ENCODE measurements at places on chromosomes 13 and 19.

DNA sequence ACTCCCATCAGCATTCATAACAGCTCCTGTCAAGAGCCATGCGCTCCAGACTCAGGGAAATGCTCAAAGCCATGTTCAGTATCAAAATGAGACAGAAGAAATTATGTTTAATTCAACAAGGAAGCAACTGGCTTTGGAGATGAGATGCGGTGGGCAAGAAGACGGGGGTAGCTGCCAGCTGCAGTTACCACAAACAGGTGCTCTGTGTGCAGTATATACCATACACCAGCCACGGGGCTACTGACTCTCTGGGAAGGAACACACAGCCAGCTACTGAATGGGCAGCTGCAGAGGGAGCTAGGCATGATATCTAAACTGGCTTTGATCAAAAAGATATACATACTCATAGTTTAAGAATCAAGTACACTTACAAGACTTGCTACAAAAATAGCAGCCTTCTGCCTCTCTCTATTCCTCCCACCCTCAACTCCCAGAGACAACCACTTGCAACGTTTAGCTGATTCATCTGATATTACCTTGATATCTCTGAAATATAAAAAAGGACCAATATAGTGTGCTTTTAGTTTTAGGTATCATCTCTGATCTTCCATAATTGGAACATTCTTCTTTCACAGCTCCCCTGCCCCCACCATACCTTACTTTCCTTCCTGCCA lies 593.0 kb downstream of the UQCRFS1 start:
- DNase-seq, result no peak

DNA sequence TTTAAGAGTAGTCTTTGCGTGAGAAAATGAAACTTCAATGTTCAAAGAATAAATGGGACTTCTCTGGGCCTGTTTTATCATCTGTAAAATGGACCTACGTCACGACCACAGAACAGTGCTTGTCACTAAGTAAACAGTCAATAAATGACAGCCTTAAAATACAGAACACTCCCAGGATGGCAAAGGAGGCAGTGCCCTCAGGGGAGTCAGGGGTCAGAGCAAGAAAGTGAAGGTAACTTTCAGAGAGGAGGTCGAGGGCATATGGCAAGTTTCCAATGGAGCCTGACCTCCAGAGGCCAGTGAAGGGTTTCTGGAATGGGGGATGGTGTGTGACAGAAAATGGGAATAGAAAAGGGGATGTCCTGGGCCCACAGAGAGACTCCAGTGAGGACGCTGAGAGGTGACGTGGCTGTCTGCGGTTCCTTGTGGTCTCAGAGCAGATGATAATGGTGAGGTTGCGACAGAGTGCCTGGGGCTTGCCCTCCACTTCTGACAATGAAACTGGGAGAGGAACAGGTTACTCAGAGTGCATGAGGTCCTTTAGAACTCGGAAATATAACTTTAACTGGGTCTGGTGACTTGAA lies 91.8 kb downstream of the UBL3 start:
- no peak for DNase-seq

DNA sequence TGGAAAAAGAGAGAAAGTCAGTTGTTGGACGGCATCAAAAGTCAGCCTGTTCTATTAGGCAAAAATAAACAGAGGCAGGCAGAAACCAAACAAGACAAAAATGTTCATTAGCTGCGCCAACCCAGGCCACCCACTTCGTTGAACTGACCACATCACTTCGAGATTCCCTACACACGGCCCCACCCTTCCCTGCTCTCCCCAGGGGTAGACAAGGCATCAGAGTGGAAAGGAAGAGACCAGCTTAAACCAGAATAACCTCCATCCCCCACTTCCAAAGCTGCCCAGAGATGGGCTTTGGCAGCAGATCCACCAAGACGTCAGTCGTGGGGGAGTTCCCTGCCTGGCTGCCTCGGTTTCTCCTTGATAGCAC lies 204.6 kb upstream of the TSHZ3 start:
- no peak for DNase-seq

DNA sequence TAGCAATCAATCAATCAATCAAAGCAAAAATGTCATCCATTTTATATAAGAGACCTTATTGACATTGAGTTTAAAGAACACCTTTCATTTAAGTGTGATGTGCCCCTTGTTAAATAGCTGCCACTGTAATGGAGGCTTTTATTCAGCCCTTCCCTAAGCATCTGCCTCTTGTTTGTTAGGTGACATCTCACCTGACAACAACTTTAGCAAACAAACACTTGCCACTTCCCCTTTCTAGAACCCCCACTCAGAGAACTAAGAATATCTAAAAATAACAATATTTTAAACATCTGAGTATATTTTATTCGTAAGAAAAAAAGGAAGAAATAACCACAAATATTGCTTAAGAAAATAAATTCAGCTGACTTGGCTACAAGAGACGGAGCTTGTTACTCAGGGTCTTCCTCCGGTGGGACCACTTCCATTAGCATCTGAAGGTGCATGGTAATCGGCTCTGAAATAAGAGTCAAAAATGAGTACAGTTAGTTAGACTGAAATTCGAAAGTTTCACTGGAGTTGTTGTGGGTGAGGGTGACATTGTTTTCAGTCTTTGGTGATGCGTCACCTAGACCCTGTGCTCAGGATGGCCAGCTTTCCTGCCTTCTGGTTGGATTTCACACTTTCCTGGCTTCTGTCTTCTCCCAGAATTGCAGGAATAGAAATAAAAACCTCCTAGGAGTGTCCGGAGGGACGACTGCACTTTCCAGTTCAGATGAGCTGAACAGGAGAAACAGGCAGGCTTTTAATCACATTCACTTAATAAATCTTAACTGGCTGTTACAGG lies 39.1 kb downstream of the SLC7A9 start:
- DNase-seq, result no peak

DNA sequence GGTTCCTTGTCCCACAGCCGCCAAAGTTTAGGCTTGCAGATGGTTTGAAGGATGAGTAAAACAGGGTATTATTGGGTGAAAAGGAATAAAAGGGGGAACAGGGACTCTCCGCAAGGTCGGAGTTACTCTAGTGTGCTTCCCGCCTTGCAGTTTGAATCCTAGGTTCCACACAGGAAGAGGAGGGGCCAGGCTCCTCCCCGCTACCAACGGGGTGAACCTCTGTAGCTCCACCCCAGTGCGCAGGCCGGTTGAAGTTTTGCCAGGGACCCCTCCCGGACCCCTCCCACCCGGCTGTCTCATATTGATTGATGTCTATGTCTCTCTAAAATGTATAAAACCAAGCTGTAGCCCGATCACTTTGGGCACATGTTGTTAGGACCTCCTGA lies 11.6 kb upstream of the GTF2F2 start:
- no peak for DNase-seq

DNA sequence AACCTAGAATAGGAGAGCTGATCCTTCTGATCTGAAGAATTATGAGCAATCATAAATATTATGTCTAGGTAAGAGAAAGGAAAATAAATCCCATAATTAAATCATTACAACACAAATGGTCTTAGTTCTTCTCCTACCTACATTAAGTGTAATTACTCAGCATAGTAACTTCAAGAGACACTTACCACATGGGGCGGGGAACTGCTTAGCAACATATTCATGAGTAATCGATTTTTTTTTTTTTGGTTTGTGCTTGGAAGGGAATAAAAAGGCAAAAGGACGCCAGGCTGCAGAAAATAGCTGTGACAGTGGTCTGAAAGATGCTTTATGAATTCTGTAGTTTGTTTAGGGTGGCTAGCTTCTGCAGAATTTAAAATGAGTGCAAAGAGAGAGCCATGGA lies 103.3 kb upstream of the HTR2A start:
- DNase-seq, result no peak

DNA sequence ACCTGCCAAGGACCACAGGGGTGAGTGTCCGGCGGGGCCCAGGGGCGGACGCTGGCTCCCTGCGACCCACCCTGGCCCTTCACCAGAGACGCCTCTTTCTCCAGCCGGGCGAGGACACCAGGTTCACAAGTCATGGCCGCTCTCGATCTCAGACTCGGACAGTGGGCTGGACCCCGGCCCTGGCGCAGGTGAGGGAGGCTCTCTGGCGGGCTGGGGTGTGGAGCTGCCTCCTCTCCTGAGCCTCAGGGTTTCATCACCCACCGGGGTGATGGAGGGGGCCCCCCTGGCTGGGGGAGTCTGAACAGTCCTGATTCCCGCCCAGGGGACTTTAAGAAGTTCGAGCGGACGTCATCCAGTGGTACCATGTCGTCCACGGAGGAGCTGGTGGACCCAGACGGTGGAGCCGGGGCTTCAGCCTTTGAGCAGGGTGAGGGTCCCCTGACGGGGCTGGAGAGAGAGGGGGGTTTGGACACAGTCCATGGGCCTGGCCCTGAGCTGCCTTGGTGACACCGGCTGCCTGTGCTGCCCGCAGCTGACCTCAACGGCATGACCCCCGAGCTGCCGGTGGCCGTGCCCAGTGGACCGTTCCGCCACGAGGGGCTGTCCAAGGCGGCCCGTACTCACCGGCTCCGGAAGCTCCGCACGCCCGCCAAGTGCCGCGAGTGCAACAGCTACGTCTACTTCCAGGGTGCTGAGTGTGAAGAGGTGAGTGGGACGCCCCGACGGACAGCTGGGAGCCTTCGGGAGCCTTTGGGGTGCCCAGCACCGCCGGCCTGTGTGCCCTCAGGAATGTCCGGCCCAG lies 13.6 kb downstream of the ARHGAP45 start:
- DNase-seq, result no peak

GRCh38 chr13:114268344-114269280 lies 12.8 kb upstream of the UPF3A start:
- DNase-seq, result no peak

GRCh38 chr13:75073786-75074185 lies 408.2 kb downstream of the TBC1D4 start:
- no peak for DNase-seq

- no peak for DNase-seq
These were observed 615.4 kb upstream of the MIR17HG start for GRCh38 chr13:90732049-90732448.

DNA sequence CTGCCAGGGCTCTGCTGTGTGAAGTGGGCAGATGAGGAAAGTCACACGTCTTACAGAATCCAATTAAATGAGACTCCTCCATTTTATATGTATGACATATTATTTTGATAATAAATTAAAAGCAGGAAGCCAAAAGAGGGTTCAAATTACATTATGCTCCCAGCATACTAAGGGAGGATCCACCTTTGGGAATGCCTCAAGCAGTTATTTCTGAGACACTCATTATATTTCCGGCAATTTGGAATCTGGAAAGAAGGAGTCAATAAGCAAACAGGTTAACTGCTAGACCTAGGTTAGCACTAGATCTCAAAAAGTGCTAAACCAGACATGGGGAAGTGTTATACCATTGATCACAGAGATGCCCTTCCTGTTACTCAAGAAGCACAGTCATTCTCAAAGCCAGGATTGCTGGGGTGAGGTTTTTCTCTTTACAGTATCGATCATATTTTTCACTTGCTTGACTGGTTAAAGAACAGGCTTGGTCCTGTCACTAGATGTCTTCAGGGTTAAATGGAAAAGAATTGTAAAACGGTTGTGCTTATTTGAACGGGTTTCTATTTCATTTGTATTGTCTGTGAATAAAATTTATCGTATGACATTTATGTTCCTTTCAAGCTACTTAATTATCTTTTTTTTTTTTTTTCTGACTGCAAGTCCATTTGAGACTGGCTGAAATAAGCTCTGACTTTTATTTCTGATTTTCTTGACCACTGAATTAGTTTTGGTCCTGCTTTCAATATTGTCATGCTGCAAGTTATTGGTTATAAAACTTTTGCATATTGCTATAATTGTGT lies 523.2 kb downstream of the KLF12 start:
- DNase-seq, result no peak

- DNase-seq, result peak; percentile 83
These were observed 3.0 kb downstream of the HPN start for GRCh38 chr19:35044317-35045117.

DNA sequence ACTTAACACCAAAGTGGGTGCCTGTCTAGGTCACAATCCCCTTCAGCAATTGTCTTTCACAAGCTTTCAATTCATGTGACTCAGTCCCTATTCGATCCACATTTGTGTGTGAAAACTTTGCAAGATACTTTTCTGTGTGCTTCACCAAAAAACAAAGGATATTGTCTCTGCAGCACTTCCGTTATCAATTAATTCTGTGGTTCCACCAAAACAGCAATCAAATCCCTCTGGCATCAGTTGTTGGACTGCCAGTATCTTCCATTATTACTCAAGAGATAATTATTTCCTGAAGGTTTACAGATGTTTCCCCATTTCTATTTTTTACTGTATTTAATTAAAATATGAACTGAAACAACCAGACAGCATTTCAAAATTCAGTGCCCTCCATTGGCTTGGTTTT lies 481.4 kb downstream of the SUCLA2 start:
- DNase-seq, result no peak

DNA sequence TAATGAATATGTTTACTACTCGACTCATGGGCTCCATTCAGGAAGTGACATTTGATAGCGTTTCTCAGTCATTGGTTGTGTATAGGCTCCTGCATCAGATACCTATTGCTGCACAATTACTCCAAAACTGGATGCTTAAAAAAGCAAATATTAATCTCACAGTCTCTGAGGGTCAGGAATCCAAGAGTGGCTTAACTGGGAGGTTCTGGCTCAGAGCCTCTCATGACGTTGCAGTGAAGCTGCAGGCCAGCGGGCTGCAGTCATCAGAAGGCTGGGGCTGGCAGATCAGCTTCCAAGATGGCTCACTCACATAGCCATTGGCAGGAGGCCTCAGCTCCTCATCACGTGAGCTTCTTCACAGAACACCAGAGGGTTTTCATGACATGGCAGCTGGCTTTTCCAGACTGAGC lies 525.1 kb upstream of the NBEA start:
- no peak for DNase-seq

DNA sequence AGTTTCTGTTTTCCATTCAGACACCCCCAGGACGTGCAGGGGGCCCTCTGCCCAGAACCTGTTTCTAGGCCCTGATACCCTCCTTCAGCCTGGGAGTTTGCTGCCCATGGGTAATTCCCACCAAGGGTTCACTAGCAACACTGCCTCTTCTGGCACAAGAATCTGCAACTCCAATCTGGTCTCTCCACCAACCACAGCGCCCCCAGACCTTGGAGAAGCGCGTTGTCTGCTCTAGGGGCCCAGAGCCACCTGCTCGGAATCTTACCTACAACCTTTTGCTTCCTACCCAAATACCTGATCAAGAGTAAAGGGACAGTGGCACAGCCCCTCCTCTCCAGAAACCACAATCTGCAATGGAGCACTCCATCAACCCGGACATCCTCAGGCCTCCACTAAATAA lies 763 bp downstream of the ZNF180 start:
- DNase-seq, result no peak

DNA sequence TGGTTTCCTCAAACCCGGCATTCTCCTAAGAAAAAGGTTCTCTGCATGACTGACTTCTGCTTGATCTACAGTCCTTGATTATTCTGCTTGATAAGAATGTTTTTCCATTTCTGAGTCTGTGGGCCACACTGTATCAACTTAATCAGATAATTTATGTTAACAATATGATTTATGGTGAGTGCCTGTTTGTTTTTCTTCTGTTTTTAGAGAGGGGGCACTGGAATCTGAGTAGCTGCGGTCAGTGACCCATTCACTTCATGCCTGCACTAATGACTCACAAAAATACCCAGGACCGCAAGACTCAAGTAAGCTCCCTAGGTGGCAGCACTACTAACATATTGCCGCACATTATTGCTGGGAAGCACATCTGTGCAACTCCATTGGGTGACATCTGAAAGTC lies 542.3 kb upstream of the ATXN8OS start:
- peak; percentile 90 for DNase-seq

Measured in HEK293T (cell line).